Mesothelial cell of epicardium (in vitro differentiated cells): ENCODE measurements at places on chromosomes 2 and 18.

- no peak for DNase-seq
Observed at GRCh38 chr2:195337597-195337996, 319.4 kb upstream of the SLC39A10 start.

- DNase-seq, result no peak
Observed at GRCh38 chr2:171688129-171688465, 828 bp downstream of the DYNC1I2 start.

DNA sequence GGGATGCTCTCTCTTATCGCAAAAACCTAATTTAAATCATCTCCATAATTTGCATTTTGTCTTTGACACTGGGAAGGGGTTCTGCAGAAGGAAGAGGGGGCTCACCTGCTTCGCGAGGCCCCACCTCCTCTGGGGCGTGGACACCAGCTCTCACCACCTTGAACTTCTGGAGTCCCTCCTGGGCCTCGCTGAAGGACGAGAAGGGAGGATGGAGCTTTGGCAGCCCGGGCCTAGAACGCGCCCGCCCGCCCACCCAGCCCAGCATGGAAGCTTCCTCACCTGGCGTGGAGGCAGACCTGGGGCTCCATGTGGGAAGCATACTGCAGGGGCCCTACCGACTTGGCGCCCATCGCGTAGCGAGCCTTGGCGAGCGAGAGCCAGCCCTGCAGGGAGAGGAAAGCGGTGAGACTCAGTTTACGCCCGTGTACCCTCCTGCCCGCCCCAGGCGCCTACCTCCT is 1.1 kb upstream of the IMP4 start:
- DNase-seq, result no peak

DNA sequence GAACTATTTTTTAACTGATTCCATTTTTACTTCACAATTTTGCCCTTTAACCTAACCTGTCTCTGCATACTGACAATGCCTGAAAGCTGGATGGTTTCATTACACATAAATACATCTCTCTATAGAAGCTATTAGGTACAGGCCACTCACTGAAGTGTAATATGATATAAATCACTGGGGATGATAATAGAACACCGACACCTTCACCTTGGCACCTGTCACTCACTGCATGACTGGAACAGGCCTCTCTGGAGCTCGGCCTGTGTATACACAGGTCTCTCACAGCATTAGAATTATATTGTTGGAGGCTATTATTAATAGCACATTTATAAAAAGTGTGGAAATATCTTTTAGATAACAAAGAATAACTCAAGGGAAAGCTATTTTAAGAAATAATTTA is 138.2 kb downstream of the TMEM131 start:
- DNase-seq, result no peak

- no peak for DNase-seq
Observed at GRCh38 chr2:210299866-210300373, 15.1 kb downstream of the MYL1 start.

GRCh38 chr2:189633392-189633811 is 27.9 kb upstream of the ASNSD1 start:
- no peak for DNase-seq

- no peak for DNase-seq
Observed at GRCh38 chr2:98269274-98269673, 77.0 kb upstream of the CNGA3 start.

DNA sequence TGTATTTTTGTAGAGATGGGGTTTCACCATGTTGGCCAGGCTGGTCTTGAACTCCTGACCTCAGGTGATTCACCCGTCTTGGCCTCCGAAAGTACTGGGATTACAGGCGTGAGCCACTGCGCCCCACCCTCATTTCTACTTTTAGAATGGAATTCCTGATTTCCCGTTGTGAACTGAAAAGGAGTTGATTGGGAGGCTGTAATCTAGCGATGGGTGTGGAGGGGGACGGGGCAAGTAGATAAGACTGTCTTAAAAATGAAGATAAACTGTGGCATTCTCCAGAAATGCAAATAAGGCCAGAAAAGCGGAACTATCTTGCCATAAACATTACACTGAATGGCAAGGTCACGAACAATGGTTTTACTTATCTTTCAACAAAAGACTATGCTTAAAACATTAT is 135.4 kb downstream of the TRIB2 start:
- DNase-seq, result no peak

GRCh38 chr2:1742681-1743395 is 1.5 kb downstream of the PXDN start:
- peak; percentile 62 for DNase-seq

DNA sequence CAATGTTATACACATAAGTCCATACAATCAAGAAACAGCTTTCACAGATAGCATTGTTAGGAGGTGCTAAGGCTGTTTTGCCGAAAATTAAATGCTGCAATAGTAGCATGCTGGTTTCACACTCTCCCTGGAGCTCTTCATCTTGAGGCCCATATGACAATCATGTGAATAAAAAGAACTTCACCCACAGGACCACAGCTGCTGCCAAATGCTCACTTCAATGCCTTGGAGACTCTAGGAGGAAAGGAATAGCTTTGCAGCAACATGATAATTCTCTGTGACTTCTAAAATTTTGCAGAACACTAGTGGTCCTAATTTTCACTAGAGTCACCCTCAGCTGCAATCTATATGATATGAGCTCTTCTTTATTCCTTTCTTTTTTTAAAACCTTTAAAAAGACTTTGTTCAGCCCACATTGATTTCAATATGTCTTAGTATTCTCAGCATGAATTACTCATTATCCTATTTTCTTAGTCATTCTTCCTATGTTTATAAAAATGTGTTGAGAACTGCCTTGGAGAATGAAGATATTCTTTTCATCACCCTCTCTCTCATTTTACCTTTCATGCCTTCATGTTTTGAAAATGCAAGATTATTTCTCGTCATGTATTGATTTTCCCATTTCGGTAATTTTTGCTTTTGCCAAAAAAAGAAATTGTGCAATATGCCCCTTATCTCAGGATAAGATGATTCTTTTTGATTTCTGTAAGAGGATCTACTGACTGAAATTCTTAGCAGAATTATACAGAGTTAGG is 108.2 kb downstream of the PDE1A start:
- no peak for DNase-seq

GRCh38 chr2:224956706-224957105 is 85.6 kb downstream of the DOCK10 start:
- no peak for DNase-seq

DNA sequence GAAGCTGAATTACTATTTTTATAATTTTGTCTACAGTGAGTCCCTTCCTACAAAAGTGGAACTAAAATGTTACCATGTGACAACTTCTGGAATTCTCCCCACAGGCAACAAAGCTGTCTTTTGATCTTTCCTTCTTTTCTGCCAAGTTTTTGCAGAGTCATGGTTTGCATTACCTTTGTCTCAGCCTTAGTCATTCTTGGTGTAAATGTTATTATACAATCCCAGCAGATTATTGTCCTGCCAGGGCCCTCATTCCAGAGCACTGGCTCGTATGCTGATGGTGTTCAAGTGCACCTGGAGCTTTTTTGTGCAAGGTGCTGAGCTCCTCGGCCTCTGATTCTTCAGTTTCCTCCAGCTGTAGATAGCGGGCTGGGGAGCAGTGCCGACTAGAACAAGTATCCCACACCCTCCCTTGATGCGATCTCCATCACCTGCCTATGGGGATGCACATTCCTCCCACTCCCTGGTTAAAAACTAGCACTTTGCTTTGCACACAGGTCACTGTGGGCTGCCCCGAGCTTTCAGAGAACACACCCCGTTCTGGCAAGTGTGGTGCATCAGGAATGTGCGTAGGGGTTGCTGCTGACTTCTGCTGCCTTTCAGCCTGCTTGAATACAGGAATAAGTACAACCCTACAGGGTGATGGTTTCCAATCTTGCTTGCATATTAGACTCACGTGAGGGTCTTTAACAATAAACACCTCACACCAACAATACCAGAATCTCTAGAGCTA is 263.6 kb downstream of the RNF144A start:
- DNase-seq, result no peak

DNA sequence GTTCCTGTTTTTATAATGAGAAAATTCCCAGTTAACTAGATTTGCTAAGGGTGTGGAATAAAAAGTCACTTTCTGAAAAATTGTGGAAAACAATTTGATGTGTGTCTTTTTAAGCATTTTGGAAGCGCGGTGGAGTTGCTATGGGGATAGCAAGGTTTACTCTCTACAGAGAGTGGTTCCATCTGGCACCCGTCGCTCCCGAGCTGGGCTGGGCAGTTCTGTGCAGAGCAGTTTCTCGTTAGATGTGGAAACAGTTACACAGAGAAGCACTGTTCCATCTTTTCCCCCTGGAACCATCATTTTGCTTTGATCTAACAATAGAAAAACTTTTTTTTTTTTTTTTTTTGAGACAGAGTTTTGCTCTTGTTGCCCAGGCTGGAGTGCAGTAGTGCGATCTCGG is 17.4 kb downstream of the LDLRAD4 start:
- no peak for DNase-seq

DNA sequence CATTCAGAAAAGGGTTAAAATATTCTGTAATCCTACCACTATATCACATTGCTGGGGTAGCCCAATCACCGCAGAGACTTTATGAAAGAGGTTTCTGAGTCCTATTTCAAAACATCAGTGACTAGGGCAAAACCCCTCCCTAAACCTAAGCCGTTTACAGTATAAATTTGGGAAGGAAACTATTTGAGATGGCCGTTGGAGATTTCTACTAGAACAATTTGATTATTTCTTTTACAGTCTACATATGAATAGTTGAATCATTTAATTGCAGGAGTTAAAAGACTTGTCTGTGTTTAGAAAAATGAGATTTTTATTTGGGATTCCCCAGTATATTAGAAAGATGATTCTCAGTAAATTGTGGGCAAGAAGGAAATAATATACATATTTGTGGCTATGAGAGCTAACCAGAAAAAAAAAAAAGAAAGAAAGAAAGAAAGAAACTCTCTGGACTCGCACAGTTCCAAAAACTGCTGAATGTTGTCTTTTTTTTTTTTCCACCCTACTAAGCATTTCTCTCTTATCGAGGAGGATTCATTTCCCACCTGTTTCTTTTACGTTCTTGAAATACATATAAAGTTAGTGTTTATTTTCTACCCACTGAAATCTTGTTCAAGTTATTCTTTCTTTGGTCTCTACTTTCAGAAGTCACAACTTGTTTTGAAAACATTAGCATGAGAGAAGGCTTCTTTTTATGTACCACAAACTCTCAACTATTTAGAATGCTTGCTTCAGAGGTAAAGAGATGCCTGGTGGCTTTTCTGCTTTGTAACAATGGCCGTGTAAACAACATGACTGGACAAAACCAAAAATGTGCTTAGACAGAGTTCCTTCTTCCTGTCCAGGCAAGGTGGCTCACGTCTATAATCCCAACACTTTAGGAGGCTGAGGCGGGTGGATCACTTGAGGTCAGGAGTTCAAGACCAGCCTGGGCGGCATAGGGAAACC is 65.9 kb downstream of the BCL2 start:
- no peak for DNase-seq

GRCh38 chr2:65092791-65093190 is 36.6 kb downstream of the CEP68 start:
- no peak for DNase-seq

GRCh38 chr18:21598726-21599584 is 1.5 kb downstream of the ESCO1 start:
- DNase-seq, result no peak

DNA sequence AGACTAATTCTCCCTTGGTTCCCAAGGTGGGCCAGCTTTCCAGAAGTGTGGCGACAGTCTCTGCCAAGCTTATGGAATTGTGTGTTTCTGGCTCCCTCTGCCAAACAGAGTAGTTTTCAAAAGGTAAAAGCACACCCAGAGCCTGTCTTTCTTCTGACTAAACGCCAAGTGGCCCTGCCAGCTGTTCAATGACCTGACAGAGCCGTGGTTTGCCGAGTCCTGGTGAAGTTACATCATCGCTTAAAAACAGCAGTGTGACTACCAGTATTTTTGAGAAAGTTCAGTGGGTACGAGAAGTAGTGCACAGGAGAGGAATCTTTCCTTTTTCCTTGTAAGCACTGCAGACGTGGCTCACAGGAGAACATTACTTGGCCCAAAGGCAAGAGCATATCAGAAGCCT is 1.9 kb downstream of the PER2 start:
- DNase-seq, result no peak

DNA sequence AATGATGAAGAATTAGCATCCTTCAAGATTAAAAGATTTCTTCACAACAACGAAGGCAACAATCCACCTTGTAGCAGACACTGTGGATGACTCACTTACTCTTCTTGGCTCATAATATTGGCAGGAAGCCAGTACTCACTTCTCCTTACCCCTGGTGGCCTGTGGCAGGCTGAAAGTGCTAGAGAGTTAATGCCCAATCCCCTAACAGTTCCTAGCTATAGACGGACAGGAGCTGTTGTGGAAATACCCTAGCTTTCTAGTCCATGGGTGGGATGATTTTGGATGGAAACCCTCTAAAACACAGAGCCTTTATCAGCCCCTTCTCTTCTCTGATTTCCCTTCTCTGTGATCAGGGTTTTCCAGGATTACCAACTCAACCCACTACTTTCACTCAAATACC is 128.6 kb upstream of the NYAP2 start:
- DNase-seq, result no peak
